NCI-H2081 (cell line): ENCODE measurements at places on chromosomes 3 and 15.

- no peak for DNase-seq
These were observed 117.2 kb downstream of the GOLIM4 start for GRCh38 chr3:167978486-167978885.

GRCh38 chr3:193396451-193397244 is 18.1 kb upstream of the ATP13A5 start:
- no peak for DNase-seq

DNA sequence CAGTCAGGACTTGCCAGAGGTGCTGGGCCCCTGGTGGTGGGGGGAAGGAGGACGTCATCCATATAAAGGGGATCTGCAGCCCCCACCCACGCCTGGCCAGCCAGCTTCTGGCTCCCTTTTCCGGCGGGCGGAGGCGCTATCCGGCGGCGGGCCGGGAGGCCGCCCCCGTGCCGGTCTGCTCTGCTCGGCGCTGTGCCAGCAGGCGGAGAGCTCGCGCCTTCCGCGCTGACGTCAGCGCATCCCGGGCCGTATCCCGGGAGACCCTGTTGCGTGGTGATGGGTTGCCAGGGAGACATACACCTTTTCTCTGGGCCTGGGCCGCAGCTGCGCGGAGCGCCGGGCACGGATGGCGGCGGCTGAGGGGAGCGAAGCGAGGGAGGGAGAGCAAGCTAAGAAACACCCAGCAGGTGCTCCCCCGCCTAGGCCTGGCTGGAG is 1.1 kb downstream of the FAM131A start:
- DNase-seq = peak; percentile 97

- no peak for DNase-seq
These were observed 19.9 kb upstream of the IL20RB start for GRCh38 chr3:136937851-136938250.

- no peak for DNase-seq
These were observed 579.9 kb upstream of the ZNF717 start for GRCh38 chr3:76365275-76365674.

DNA sequence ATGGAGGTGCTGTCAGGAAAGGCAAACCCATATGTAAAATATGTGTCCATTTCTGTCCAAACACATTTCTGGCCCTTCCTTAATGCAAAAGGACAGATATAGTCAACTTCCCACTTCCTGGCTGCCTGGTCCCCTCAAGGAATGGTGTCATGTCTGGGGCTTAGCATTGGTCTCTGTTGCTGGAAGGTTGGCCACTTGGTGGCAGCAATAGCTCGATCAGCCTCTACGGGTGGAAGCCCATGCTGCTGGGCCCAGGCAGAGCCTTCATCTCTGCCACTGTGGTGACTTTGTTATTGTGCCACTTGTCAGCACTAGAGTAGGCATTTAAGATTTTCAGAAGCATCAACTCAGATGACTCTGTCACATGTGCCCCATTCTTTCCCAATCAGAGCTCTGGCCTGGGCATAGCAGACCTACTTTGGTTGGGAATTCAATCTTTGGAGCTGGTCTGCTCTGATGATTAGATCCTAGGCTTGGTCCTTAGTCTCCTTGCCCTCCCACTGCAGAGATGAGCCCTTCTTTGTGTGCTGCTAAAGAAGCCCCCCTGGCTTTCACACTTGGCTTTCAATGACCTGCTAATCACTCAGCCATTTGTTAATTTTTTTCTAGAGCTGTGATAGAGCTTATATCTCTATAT is 51.0 kb upstream of the SPSB4 start:
- DNase-seq = peak; percentile 57

- DNase-seq = no peak
These were observed 59.5 kb downstream of the SNRK start for GRCh38 chr3:43345877-43346276.

- peak; percentile 36 for DNase-seq
These were observed at the start of gene UBE2E1 for GRCh38 chr3:23805633-23806533. UBE2E1 (plus strand) TSS chr3:23805955; CDS start chr3:23807270, 1,315 bp downstream.

- no peak for DNase-seq
These were observed 18.9 kb upstream of the ATP13A4 start for GRCh38 chr3:193573403-193574191.

GRCh38 chr3:134511500-134511899 is 25.6 kb downstream of the CEP63 start:
- no peak for DNase-seq

- no peak for DNase-seq
These were observed 101.5 kb upstream of the SLC6A6 start for GRCh38 chr3:14300721-14301399.
